ENCODE measurements at places on chromosomes 1 and 21.

- DNase-seq, result no peak
Observed at GRCh38 chr1:45266151-45266801, 59.9 kb upstream of the ZSWIM5 start.

GRCh38 chr1:206429421-206429820 lies 40.9 kb upstream of the IKBKE start:
- no peak for DNase-seq

- no peak for DNase-seq
Observed at GRCh38 chr1:80293818-80294217, 1287.3 kb upstream of the ADGRL4 start.

DNA sequence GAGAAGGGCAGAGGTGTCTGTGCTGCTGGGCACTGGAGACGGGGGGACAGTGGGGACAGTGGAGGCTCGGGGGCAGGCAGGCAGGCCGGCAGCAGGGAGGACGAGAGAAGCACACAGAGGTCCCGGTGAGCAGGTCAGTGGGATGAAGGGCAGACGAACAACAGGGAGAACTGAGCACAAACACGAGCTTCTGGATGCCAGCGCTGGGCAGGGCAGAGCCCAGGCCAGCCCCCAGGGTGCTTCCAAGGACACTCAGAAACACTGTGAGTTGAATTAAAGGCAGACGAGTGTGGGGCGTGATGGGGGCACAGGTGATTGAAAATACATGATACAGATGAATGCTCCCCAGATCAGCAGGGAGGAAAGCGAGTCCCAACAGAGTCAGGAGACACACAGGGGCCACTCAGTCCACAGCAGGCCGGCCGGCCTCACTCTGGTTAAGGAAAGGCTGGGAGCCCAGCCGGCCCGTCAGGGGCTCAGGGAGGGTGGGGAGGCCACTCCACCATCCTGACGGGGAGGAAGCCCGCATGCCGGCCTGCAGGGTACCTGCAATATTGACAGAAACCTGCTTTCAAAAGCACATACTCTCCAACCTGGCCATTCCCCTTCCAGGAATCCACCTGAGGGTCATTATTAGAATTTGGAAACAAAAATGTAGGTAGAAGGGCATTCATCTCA lies 14.1 kb downstream of the SLC19A1 start:
- no peak for DNase-seq

- no peak for DNase-seq
Observed at GRCh38 chr1:147270721-147271120, 28.2 kb downstream of the CHD1L start.

DNA sequence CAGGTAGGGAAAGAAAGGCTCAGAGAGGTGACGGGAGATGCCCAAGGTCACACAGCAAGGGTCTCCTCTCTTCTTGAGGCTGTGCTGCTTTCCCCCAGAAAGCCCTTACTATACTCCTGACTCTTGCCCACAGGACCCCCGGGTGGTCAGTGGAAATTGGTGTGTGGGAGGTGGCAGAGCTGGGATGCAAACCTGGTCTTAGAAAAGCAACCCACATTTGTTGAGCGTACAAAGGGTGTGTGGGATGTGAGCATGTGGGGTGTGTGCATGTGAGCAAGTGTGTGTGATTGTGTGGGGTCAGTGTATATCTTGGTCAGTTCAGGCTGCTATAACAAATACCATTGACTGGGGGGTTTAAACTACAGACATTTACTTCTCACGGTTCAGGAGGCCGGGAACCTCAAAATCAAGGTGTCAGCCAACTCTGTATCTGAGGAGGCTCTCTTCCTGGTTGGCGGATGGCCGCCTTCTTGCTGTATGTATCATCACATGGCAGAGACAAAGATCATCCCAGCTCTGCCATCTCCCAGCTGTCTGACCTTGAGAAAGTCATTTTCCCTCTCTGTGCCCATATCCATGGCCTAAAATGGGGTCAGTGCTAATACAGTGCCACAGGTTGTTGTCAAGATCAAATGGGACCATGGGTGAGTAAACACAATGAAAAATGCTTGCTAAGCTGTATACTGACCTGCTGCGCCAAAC lies 268.5 kb downstream of the PTPRU start:
- no peak for DNase-seq

DNA sequence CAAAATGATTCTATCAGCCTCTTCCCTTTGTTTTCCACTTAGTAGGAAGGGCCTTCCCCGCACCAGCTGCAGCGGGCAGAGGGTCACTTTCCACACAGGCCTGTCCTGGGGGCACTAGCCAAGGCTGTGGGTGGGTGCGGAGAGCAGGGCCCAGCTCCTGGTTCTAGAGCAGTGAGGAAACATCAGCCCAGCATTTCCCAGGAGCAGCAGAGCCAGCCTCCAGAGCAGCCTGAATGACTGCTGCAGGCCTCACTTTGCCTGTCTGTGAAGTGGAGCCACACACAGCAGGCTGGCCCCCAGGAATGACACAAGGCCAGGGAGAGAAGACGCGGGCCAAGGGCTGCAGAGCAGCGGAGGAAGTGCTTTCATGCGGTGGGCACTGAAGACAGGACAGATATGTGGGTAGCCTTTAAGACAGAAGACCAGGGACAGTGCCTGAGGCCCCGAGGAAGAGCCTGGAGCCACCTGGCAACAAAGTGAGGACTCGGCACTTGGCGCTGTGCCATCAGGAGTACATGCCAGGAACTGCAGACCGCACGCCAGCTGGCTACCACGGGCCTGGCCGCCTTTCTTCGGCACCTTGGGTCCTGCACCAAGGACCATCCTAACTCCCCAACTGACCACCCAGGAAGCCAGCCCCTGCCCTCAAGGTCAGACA lies 42.0 kb downstream of the ACOT7 start:
- no peak for DNase-seq

- DNase-seq, result no peak
Observed at GRCh38 chr1:197557302-197557701, 218.0 kb downstream of the DENND1B start.

- DNase-seq, result no peak
Observed at GRCh38 chr1:147539122-147539575, 2.2 kb upstream of the BCL9 start.

DNA sequence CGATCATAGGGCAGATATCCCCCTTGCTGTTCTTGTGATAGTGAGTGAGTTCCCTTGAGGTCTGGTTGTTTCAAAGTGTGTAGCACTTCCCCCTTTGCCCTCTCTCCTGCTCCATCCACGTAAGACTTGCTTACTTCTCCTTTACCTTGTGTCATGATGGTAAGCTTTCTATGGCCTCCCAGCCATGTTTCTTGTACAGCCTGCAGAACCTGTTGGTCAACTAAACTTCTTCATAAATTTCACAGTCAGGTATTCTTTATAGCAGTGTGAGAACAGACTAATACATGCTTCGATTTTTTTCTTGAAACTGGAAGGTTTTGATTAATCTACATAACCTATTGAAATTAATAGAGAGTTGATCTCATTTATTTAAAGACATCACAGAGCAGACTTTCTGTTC lies 302.5 kb upstream of the PBX1 start:
- no peak for DNase-seq

DNA sequence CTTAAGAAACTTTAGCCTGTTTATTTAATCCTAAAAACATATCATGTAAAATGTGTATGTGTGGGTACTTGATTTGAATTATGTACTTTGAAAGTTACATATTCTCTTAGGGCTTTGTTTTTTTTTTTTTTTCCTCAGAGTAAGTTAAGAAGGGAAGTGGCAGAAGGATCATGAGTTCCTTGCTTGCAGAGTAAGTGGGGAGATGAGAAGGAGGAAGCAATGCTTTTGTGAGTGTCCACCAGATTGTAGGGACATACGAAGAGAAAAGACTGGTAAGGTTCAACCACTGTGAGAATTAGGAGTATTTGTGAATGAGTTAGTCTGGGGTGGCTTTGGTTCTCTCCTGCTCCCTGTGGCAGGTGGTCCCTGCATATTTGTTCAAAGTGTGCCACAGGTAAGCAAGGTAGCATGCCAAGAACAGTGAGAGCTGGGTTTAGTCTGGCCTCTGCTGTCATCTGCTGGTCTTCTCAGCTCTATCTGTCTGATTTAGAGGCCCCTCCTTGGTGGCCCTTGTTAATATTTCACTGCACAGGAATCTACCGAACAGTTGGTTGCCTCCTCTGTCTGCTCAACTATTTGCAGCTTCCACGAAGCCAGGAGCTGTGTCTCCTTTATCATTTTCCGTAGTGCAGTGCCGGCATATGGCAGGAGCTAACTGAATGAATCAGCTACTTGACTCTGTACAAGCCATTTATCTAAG lies 9.5 kb downstream of the DNM3 start:
- DNase-seq, result no peak

DNA sequence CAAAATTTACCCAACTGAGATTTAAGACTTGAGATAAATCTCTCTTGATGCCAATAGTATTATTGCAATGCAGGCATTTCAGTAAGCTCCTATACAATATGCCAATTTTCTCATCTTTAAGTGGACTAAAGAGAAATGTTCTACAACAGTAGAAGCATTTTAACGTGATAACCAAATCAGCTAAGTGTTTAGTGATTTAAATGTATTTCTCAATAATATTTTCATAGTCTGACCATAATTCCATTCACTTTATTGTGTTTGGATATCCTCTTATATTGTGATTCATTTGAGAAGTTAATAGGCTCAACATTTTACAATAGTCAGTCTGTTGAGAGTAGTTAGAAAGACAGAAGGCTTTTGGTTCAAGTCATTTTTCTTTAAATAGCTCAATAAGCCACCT lies 44.6 kb upstream of the DR1 start:
- no peak for DNase-seq

DNA sequence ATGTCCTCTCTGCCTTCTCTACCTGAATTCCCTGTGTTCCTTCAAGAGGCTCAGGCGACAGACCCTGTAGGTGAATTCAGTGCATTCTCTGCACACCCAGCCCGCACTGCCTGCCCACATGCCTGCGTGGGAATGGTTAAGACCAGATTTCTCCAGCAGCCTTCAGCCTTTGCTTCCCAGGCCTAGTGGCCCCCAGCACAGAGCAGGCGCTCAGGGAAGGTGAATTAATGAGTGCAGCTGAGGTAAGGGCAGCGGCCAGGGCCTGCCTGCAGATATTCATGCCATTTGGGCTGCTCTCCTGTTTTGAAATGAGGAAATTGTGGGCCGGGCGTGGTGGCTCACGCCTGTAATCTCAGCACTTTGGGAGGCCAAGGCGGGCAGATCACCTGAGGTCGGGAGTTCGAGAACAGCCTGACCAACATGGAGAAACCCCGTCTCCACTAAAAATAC lies 45.5 kb downstream of the IER5 start:
- no peak for DNase-seq

DNA sequence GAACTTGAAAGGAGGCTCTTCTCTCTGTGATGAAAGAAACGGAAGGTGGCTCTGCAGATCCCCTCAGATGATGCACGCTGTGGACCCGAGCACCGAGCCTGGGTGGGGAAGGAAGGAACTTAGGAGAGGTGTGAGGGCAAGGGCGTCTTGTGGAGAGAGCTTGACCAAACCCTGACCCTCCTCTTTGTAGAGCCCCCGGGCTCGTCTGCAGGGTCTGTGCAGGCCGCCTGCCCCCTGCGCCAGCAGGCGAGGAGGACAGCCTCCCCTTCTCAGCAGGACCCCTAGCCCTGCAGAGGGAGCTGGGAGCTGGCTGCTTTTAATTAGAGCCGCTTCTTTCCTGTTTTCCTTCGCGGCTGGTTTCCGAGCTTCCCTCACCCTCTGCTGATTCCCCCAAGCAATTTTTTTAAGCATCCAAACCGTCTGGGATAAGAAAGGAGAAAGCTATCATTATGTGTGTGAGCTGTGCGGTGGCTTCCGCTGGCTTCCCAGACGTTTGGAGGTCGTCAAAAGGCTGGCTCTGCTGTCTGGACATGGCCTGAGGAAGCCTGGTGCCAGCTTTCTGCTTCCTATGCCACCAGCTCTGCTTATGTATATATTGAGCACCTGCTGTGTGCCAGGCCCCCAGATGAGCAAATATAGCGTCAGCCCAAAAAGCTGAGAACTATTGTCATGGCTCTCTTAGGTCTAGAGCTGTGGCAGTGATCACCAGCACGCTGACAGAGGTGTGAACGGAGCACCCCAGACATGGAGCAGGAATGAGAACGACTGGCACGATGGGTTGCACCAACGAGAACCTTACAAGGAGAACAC lies 160.2 kb upstream of the IRF2BP2 start:
- DNase-seq, result no peak

GRCh38 chr1:1908506-1908791 lies 6.6 kb upstream of the CALML6 start:
- DNase-seq, result no peak

GRCh38 chr1:6420454-6421042 lies 829 bp upstream of the HES2 start:
- DNase-seq, result no peak

DNA sequence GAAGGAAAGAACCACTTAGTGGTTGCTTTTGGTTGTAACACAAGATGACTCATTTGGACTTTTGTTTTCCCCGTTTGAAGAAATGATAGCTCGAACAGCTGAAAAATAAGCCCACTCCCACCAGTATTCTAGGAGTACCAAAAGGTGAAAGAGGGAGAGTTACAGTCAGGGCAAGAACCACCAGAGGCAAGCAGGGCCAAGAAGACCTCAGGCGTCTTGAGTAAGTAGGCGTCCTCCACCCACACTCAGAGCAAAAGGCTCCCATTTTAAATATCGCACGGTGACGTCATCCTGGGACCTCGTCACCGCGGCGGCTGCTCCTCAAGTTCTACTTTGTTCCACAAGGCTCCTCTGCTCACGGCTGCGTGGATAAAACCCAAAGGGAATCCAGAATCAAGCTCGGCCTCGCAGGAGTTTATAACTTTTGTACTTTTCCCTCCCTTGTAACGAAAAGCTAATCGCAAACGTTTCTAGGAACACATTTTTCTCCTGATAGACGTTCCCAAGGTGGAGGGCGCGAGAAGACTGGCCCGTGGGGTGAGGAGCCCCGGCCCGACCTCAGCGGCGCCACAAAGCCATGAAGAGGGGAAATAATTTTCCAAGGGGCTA lies 1.2 kb downstream of the BTG3 start:
- DNase-seq, result peak; percentile 81

- DNase-seq, result no peak
Observed at GRCh38 chr1:62321446-62321845, 2.2 kb upstream of the KANK4 start.

GRCh38 chr21:46517361-46517760 lies 58.7 kb downstream of the DIP2A start:
- DNase-seq, result no peak

DNA sequence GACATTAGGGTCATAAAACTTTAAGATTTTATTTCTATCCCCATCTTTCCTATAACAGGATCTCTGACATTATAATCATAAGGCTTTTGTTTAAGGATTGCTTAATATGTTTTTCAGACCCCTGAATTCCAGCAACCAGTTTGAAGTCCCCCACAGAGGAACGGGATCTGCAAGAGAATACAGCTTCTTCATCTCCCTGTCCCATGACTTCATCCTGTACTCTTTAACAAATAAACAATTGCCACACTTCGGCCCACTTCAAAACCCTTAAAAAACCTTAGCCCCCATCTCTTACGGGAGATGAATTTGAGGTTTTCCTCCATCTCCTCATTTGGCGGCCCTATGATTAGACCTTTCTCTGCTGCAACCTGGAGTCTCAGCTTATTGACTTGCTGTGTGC lies 35.8 kb downstream of the TESK2 start:
- DNase-seq, result no peak

GRCh38 chr1:15621975-15622374 lies 4.7 kb downstream of the DDI2 start:
- no peak for DNase-seq

Measured in MM.1S (cell line).